ENCODE measurements at places on chromosomes 4 and X.

GRCh38 chrX:30570505-30570904 lies 7.1 kb downstream of the TASL start:
- DNase-seq = no peak

DNA sequence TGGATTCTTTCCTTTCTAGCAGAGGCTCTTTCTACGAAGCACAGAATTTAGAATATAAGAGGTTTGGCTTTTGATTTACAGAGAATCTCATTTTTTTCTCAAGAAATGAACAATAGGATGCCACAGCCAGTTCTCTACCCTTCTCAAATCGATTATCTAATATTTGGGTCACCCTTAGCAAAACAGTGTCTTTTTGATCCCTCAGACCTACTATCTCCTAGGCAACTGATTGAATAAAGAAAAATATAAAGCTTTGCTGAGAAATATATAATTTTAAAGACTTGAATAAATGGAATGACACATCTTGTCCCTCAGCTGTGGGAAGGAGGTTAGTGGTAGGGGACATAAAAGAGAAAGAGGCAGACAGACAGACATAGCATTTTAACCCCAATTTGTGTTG lies 153.3 kb downstream of the SH3KBP1 start:
- no peak for DNase-seq

GRCh38 chrX:152897222-152898131 lies at the start of gene ZNF185:
ZNF185 (plus strand) TSS chrX:152898067; CDS start chrX:152914490, 16,423 bp downstream.
- DNase-seq = no peak

DNA sequence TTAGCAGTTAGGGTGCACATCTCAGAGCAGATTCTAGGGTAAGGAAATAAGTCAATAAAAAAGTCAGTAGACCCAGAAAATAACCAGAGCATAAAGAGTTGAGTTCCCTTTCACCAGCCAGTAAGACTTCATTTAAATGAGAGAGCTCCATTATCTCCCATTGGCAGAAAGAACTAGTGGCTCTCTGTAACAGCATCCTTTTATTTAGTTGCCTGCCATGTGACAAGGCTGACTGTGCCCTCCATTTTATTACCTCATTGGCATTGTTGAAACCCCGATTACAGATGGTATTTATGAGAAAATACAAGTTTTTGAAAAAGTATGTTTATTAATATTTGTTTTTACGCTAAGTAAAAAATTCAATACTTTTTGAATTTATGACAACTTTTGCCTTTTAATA lies 859.5 kb upstream of the NDST4 start:
- no peak for DNase-seq

DNA sequence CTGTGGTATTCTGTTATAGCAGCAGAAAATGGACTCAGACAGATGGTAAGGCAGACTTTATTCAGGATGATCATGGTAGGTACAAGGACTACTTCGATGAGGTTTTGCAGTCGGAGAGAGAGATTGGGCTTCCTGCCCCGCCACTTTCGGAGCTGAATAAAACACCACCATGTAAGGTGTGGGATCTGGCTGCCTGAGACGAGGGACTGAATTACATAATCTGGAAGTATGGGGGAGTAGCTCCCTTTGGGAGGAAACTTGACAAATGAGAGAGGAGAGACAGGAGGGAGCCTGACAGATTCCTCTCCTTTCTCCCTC lies 255.5 kb upstream of the GATB start:
- DNase-seq = no peak

- no peak for DNase-seq
Measured at GRCh38 chr4:74583089-74583700, 138.3 kb downstream of the AREG start.

DNA sequence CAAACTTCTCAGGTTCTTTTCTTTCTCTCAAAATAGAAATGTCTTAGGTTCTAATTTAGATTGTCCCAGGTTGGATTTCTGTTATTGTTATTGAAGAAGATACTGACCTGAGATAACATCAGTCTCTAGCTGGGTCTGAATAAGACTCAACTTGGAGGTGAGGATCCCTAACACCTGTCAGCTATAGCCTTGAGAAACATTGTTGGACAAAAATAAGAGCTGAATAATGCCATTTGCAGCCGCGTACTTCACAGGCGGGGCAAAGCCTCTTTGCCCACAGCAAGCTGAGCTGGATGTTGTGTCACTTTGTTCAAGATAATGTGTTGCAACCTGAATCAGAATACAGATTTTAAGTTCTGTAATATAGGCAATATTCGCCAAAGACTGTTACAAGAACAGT lies 35.6 kb downstream of the VCX3B start:
- DNase-seq = no peak

DNA sequence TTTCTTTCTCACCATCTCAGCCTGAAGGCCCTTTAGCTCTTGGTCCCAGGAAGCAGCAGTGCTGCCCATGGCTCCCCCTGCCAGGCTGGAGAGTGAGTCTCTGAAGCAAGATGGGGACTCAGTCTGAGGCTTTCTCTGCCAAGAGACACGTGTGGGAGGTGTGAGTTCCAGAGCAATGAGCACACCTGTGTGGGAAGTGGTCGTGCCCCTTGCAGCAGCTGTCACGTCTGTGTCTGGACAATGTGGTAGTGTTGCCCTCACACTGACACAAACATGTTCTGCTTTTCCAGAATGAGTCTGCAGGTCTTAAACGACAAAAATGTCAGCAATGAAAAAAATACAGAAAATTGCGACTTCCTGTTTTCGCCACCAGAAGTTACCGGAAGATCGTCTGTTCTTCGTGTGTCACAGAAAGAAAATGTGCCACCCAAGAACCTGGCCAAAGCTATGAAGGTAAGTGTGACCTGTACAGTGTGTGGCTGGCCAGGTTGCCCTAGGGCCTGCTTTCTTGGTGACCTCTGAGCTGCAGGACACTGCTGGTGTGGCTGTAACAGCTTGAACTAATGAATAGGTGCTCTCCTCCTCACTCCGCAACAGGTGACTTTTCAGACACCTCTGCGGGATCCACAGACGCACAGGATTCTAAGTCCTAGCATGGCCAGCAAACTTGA lies 1.9 kb downstream of the TACC3 start:
- DNase-seq = peak; percentile 64

DNA sequence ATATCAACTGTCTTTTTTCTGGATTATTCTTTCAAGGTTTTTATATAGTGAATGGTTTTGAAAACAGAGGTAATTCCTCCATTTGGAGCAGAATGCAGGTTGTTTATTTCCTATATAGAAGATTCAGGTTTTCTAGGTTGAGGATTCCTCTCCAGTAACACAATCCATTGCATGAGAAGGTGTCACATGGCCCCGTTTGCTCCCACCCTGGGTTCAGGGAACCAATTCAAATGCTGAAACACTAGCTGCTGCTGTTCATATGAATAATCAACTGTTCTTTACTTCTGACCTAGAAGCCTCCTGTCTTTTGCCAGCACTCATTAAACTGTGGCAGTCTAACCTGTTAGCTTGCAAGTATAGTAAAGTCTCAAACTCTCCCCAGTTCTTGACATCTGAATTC lies 1316.9 kb upstream of the TENM3 start:
- no peak for DNase-seq

GRCh38 chrX:2732076-2732475 lies 19.8 kb upstream of the XG start:
- peak; percentile 46 for DNase-seq

DNA sequence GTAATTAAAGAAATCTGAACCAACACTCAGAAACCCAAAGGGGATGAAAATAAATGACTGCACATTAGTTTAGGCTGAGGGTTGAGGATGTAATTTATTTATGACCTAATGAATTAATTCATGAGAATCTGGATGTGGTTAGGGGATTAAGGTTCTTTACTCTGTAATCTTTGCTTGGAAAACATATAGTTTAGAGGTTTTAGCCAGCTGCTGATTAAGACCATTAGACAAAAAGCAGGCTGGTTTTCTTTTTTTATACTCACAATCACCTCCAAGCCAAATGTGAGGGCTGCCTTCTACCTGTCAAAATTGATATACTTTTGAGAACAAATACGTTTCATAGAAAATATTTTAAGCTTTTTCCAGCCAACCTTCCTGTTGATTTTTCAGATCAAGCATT lies 2705.8 kb downstream of the PCDH7 start:
- no peak for DNase-seq

DNA sequence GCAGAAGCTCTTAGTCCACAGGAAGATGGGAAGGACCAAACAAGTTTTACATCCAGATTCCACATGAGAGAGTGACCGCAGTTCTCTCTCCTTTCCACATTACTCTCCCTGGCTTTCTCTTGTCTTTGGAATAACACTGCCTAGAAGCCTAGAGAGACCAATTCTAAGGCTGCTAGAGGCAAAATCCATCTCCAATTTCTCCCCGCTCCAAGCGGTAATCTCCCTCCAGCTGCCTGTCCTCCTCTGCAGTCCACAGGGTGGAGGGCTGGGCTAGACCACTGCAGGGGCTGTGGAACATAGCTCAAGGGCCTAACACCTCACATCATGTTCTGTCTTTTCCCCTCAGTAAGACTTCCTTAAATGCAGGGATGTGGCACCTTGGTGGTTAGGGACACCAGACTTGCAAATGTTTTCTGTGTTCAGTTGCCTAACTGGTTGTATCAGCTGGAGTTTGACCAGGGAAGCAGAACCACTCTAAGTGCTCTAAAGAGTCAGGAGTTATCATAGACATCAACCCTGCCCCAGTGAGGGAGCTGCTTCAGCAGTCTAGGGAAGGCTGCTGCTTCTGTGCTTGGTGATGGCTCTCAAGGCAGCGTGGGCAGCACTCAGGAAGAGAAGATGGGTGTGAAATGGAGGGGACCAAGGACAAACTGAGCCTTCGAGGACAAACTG lies 423.1 kb downstream of the BCOR start:
- no peak for DNase-seq

DNA sequence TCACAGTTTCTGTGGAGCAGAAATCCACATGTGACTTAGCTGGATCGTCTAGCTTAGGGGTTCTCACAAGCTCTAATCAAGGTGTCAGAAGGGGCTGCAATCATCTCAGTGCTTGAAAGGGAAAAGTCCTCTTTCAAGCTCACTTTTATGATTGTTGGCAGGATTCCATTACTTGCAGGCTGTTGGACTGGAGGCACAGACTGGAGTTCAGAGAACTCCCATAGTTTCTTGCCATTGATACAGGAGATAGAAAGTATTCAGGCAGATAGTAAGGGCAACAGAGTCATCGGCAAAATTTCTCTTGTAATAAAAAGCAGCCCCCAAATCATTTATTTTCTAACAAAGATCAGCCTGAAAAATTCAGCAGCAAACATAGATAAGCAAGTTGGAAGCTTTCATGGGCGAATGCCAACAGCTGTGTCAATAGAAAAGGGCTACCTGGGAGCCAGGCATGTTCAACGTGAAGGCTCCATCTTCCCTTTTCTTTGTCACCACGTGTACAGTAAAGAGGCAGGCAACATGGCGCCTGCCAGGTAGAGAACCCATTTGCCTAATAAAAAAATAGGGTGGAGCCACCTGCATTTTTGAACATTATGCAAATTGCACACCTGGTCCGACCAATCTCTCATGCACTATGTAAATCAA lies 64.4 kb downstream of the CXCL13 start:
- no peak for DNase-seq

GRCh38 chr4:166318810-166319525 lies 445.9 kb downstream of the TLL1 start:
- DNase-seq = no peak

- no peak for DNase-seq
Measured at GRCh38 chr4:40350627-40351227, 15.6 kb downstream of the CHRNA9 start.

GRCh38 chr4:97531351-97531750 lies 611.9 kb downstream of the STPG2 start:
- DNase-seq = no peak

- DNase-seq = peak; percentile 92
Measured at GRCh38 chr4:3201718-3202702, 46.9 kb upstream of the MSANTD1 start.

DNA sequence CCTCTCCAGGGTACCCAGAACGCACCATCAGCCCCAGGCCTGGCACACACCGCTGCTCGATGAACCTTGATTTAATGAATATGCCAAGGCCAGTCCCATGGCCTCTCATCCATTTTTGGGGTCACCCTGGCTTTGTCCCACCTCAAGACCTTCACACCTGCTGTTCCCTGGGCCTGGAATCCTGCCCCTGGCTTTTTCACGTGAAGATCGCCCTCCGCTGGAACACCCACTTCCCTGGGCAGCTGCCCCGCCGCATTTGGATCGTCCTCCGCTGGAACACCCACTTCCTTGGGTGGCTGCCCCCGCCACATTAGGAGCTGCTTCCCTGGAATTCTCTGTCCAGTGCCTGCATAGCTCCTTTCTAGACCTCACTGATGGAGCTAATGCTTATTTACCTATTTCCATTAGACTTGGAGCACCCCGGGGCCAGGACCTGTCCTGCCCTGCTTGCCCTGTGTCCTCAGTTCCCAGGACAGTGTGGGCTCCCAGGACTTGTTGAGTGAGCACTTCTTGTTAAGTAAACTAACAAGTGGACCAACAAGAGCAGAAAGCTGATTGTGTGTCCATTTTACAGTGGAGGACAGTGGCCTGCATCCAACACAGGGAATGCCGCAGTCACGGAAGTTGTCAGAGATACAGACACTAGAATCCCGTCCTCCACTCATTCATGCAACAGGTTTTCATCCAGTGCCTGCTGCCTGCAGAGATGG lies 12.5 kb downstream of the BLOC1S4 start:
- DNase-seq = no peak

DNA sequence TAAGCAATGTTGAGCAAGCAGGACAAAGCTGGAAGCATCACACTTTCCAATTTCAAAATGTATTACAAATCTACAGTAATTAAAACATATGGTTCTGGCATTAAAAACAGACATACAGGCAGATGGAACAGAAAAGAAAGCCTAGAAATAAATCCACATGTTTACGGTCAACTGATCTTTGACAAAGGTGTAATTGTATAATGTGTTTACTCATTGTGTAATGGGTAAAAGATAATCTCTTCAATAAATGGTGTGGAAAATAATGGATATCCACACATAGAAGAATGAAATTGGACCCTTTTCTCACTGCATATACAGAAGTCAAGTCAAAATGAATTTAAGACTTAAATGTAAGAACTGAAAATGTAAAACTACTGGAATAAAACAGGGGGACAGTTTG lies 394.2 kb downstream of the ANKRD50 start:
- DNase-seq = no peak

DNA sequence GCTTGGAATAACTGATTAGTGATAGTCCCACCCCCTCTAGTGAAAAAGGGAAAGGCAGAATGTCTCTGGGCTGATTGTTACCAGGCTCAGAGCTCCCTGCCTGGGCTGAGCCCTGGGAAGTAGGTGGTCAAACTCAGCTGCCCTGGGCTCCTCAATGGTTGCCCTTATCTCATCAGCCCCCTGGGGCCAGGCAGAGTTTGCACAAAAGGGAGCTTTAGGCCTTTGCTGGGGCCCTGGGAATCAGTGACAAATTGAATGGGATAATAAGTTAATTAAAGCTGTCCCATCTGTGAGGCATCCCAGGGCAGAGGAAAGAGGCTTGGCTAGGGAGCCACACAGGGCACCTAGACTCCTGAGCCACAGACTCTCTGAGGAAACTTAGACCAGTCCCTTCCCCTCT lies 89.0 kb downstream of the EFNB1 start:
- DNase-seq = no peak

- no peak for DNase-seq
Measured at GRCh38 chrX:124902953-124903352, 416.7 kb upstream of the TEX13C start.

DNA sequence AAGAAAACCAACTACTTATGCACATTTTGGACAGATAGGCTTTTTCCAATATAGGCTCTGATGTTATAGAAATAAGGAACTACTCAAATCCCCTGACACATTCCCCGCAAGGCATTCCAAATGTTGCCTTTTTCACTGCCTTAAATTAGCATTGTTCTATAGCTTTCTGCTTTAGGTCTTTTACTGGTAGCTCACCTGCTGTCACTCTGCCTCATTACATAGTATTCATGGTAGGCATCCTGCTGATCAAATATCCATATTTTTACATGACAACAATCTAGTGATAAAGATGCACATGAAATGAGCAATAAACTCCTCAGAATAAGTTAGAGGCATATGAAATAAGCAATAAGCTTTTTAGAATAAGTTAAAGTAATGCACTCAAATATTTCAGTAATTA lies 542.7 kb downstream of the FAM133A start:
- no peak for DNase-seq
